ENCODE measurements at places on chromosomes 7 and 10.

GRCh38 chr10:117152668-117153067 is 14.6 kb upstream of the VAX1 start:
- DNase-seq: no peak

DNA sequence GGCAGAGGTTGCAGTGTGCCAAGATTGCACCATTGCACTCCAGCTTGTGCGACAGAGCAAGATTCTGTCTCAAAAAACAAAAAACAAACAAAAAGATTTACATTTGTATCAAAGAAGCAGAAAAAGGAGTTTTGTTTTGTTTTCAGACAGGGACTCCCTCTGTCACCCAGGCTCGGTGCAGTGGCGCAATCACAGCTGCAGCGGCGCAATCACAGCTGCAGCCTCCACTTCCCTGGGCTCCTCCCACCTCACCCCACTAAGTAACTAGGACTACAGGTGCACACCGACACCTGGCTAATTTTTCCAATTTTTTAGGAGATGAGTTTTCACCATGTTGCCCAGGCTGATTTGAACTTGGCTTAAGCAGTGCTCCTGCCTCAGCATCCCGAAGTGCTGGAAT is 1.8 kb downstream of the ARMC10 start:
- no peak for DNase-seq

DNA sequence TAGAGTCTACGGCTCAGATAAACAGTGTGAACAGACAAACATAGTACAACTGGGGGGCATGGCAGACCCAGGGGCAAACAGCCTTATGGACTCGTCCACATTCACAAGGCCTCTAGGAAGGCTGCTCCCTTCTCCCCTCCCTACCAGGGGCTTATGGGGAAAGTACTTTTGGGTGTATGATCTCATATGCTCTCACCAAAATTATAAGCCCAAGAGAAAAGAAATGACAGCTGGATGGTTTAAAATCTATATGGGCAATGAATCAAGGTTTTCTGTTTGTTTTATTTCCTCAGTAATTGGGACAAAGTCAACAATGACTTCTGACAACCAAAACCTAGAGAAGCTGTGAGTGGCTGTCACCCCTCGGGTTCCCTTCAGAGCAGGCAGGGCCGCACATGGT is 144.4 kb downstream of the PKD1L1 start:
- no peak for DNase-seq

DNA sequence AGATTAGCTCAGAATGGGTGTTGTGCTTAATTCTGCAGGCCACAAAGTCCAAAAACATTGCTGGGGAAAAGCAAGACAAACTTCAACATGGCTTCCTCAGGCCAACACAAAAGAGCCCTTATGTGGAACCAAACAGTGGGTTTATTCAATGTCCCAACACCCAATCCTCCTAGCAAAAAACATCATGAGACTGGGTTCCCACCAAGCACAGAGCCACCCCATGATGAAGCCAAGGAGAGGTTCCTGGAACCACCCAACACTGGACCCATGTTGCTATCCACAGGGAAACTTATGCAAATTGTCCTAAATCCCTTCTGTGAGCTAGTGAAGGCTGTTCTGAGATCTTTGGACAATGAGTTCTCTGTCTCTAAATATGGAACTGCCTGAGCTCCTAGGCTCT is 24.0 kb downstream of the SLC25A13 start:
- DNase-seq: no peak

- DNase-seq: no peak
Observed at GRCh38 chr10:93820434-93820833, 62.7 kb downstream of the LGI1 start.

GRCh38 chr7:136874393-136875032 is 6.1 kb downstream of the CHRM2 start:
- DNase-seq: no peak

DNA sequence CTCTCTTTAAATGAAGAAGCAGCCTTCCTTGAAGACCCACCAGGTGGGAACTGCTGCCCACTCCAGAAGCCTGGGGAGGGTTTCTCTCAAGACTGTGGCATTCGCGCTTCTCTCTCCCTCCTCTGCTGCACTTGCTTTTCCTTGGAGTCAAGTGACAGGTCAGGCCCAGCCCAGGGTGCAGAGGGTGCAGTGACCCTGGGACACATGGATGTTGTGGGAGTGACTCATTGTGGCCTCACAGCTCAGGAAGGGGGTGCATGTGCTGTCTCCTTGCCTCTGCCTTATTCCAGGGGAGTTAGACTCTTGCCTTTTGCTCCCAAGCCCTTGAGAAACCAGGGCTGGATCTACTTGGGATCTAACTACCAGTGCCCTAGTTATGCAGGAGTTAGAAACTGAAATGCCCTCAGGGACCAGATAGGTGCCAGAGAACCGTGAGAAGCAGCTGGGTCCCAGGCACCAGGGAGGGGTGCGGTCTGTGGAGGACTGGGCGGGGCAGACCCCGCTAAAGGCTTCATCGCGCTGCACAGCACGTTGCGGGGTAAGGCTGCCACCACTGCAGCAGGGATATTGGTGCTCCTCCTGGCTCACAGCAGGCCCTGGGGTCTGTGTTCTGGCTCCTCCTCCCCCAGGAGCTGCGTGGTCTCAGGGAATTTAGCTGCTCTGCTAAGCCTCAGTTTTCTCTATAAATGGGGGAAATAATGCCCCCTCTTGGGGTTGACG is 11.4 kb downstream of the FAM241B start:
- DNase-seq: no peak

GRCh38 chr10:117860823-117861222 is 185.9 kb downstream of the RAB11FIP2 start:
- no peak for DNase-seq

DNA sequence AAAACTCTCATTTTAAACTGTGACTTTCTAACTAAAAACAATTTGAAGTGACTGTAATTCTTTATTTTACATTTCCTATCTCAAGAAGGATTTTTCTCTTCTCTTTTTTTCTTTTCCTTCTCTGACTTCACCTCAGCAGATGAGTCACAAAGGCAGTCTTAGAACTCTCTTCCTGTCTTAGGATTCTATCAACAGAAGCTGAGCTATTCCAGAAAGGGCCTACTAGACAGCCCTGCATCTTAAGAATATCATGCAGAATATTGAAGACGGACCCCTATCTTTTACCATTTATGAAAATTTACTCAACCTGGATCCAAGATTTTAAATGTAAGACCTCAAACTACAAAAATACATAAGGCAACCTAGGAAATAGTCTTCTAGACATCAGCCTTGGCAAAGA is 365.7 kb upstream of the SEMA3C start:
- DNase-seq: no peak

- DNase-seq: peak; percentile 12
Observed at GRCh38 chr7:132394283-132395198, 181.7 kb downstream of the PLXNA4 start.

- no peak for DNase-seq
Observed at GRCh38 chr10:101941871-101942270, 98.3 kb upstream of the KCNIP2 start.

- DNase-seq: no peak
Observed at GRCh38 chr10:33106767-33107166, 148.7 kb upstream of the ITGB1 start.

GRCh38 chr10:68752711-68753350 is 31.8 kb downstream of the CCAR1 start:
- DNase-seq: no peak

DNA sequence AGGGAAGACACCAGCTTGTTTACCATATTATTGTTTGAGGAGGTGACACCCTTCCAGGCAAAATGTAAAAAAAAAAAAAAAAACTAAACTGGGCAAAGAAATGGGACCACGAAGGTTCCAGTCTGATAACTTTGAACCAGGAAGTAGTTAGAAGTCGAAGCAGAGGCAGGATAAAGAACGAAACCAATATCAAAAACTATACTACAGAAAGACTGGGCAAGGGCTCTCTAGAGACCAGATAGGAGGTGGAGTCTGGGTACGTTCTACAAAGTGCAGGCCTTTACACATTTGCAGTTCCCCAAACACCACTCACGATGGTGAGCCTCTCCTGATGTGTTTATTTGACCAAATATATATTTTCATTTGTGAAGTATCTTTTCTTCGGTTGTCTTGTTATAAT is 125.7 kb upstream of the CDK1 start:
- DNase-seq: no peak

- peak; percentile 25 for DNase-seq
Observed at GRCh38 chr7:13099154-13099795, 411.8 kb downstream of the ARL4A start.

GRCh38 chr10:111108441-111108840 is 31.6 kb downstream of the ADRA2A start:
- no peak for DNase-seq

GRCh38 chr7:142134909-142135308 is 23.4 kb downstream of the MGAM2 start:
- no peak for DNase-seq

GRCh38 chr10:130817046-130817624 is 494.4 kb downstream of the TCERG1L start:
- no peak for DNase-seq

DNA sequence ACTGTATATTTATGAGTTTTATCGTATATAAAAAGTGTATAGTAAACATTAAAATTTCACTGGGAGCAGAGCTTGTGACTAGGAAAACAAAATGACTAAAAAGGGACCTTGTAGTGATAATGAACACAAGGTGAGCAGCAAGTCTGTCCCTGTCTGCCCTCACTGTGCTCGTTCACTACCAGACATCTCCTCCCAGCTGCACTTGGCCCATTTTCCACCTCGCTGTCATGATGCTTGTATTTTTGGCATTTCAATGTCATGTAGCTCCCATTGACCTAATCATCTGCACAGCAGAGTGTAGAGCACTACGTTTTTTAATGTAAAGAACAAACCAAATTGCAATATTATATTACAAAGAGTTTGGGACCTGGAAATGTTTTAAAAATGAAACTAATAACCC is 207.2 kb downstream of the ZEB1 start:
- no peak for DNase-seq

GRCh38 chr10:113267619-113268562 is 285.0 kb upstream of the HABP2 start:
- DNase-seq: no peak

GRCh38 chr7:135342887-135343286 is 109.2 kb downstream of the STRA8 start:
- DNase-seq: no peak

All from activated CD4-positive, alpha-beta memory T cell treated with anti-CD3 and anti-CD28 coated beads for 36 hours (primary cell).